Karpas-422 (cell line): ENCODE measurements at places on chromosomes 5 and 9.

DNA sequence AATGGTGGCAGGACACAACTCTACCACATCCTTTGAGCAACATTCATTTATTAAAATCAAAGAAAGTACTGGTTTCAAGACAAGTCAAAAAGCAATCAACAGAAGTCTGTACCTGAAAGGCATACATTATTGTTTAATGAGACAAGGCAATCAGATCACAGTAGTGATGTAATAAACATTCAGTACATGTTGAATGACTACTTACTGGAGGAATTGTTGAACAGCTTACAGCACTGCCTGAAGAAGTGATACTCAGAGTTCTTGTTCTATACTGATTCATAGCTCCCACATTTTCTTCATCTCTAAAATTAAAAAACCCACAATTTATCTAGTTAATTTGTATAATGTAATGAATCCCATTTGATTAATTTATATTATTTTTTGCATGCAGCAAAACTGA is 18.2 kb downstream of the RIOK2 start:
- DNase-seq: no peak

DNA sequence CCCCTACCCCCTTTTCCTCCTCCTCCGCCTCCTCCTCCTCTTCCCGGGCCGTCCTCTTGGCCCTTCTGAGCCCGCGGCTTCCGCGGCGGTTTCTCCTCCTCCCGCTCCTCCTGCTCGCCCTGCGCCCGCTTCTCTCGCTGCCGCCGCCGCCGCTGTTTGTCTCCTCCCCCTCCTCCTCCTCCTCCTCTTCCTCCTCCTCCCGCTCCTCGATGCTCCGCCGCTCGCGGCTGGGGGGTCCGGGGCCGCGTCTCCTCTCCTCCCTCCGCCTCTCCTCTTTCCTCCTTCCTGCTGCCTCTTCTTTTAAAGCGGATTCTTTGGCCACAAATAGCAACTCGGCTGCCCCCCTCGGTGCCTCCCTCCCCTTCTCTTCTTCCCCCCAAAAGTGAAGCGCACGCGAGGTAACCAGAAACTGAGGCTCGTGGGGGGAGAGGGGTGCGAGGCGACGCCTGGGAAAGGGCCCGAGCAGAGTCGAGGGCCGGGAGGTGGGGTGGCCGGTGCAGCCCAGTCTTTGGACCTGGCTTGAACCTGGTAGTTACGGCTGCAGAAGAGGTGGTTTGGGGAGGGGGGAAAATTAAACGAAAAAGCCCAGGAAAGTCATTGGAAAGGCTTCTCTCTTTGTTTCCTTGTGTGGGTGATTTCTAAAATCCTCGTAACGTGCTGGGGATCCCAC is 1058.5 kb upstream of the DMAC1 start:
- DNase-seq: no peak

- no peak for DNase-seq
These were observed 21.0 kb downstream of the HNRNPK start for GRCh38 chr9:83959061-83959460.

DNA sequence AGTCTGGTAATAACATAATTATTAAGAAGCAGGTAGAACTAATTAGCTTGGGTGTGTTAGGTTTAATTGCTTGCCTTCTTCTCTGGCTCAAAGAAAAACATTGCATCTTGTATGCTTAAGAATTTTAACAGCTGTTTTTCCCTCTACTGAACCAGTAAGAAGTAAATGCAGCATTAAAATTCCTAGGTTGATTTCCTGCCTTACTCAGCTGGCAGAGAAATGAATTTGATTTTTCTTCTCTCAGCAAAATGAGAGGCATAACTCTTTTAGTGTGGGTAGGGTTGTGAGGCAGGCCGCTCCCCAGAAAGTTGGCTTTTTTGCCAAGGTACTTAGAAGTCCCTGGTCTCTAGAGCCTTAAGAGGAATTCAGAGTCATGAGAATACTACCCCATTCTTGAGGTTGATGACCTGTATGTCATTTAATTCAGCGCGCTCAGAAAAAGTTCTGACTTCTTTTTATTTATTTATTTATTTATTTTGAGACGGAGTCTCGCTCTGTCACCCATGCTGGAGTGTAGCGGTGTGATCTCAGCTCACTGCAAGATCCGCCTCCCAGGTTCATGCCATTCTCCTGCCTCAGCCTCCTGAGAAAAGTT is 302.6 kb downstream of the ARHGEF28 start:
- no peak for DNase-seq

- no peak for DNase-seq
These were observed 316.0 kb upstream of the PAPPA start for GRCh38 chr9:115837618-115838017.

GRCh38 chr5:154352960-154353548 is 92.7 kb upstream of the SAP30L start:
- no peak for DNase-seq

DNA sequence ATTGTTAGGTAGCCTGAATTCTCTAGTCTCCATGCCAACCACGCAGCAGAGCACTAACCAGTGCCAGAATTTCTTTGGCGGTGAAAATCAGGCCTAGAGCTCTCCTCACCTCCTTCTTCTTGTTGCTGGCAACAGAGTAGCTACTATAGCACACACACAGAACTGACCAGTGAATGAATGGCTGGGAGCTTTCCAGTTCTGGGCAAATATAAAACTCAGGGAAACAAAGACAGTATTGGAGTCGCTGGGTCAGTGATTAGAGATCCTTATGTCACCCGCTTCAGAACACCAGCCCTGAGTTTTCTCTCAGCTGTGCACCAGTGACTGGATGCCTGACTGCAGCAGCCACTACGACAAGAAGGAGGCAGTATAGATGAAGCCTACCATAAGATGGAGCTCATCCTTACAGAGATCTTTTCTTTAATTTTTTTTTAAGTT is 26.9 kb upstream of the FEM1C start:
- DNase-seq: no peak

DNA sequence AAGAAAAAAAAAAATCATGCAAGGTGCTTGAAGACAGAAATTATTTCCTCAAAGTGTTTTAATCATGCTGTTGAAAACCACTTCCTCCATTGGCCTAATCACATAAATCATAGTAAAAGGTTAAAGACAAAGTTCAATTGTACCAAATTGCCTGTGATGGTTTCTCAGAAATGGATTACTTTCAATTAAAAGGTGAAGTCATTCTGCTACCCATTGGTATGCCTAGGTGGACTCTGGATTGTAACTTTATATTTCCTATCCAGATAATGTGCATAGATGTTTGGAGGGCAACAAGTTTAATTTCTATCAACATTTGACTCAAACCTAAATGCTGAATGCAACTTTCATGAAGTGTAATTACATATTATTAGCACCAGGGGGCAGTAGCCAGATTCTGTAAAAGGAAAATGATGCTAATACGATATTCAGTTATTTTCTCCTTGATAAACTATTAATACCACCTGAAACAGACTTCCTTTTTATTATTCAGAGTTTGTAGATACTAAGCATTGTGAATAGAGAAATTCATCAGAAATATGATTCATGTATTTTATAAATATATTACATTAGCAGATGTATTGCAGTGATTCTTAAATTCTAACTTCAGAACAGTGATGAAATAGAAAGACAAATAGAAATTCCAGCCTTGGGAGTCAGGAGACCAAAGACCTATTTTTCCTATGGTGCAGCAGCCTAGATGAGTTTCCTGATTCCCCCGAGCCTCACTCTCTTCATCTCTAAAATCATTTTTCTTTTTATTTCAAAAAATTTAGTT is 148.2 kb downstream of the CAAP1 start:
- DNase-seq: peak; percentile 77

- DNase-seq: no peak
These were observed 11.7 kb upstream of the NSMF start for GRCh38 chr9:137470785-137471184.

DNA sequence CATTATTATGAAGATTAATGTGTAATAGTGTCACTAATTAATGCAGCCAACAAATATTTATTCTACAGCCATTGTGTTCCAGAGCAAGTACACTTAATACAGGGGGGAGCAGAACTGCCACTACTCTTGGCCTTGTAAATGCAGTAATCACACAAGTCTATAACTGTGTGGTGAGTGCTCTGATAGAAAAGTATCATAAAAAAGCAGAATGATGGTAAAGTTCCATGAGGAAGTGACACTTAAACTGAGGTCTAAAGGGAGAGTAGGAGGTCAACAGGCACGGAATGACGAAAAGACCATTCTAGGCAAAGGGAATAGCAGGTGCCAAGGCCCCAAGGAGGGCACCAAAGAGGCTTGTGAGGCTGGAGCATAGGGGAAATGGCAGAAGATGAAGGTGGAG is 142.9 kb downstream of the OSTF1 start:
- no peak for DNase-seq

DNA sequence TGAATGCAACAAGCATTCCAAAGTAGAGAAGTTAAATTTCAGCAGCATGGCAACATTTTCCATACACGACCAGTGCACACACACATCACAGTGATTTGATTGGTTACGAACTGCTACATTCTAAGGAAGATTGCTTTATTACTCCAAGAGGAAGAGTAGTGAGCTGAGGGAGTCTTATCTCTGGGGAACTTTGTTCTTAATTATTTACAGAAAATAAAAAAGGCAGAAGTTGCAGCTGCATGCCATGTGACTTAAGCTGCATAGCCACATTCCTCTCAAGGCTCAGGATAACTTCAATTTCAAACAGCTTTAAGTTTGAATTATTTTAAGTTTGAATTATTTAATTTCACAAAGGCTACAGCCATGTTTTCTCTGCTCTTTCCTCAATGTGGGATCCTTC is 71.6 kb upstream of the HSPB3 start:
- DNase-seq: no peak

GRCh38 chr5:146889169-146889568 is 10.6 kb upstream of the PPP2R2B start:
- no peak for DNase-seq

GRCh38 chr9:72305102-72305546 is 59.9 kb downstream of the ZFAND5 start:
- DNase-seq: no peak

DNA sequence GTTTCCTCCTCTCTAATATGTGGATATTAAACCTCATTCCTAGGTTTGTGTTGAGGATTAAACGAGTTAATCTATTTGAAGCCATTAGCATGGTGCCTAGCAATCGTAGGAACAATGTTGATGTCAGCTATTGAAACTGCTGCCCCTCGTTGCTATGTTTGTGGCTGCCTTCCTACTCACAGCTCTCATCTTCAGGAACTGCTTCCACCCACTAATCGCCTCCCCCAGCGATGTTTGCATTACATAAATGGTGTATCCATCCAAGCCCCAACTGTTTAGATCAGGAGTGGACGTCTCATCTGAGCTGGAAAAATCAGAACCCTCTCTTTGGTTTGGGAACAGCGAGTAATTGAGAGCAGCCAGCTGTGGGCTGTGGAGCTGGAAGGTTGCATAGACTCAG is 416.6 kb downstream of the ARHGEF28 start:
- DNase-seq: no peak

DNA sequence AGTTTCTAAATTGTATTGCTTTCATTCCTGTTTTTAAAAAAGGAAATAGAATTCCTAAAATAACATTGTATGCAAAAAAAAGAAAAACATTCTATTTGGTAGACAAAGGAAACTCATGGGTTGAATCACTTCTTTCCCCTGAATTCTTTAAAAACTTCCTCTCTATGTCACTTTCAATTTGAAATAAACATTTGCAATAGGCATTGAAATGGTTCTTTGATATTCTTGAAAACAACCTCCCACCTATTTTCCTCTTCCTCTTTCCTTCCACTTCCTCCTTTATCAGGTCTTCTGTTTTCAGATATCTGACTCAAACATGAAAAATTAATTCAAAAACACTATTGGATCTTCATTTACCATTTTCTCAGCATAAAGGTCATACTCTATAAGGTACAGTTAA is 442.0 kb upstream of the MEF2C start:
- DNase-seq: no peak

DNA sequence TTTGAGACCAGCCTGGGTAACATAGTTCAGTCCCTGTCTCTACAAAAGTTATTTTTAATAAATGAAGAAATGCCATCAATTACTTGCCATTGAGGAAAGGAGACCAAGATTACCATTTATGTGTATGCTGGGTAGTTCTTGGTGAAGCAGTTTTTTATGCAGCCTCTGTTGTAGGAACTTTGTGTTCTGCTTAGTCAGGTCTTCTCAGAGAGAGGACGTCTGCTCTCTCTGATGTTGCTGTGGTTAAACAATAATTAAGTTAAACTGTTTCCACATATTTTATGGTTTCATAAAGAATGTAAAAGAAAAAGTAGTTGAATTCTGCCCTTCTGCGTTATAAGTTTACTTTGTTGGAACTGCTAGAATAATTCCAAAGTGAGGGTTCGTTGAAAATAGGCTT is 210.5 kb downstream of the KDM4C start:
- peak; percentile 7 for DNase-seq

- no peak for DNase-seq
These were observed 13.8 kb upstream of the ZNF300 start for GRCh38 chr5:150918613-150919012.

GRCh38 chr5:101687349-101687985 is 608.6 kb downstream of the SLCO4C1 start:
- no peak for DNase-seq
